ENCODE measurements at places on chromosomes 13 and 19.

DNA sequence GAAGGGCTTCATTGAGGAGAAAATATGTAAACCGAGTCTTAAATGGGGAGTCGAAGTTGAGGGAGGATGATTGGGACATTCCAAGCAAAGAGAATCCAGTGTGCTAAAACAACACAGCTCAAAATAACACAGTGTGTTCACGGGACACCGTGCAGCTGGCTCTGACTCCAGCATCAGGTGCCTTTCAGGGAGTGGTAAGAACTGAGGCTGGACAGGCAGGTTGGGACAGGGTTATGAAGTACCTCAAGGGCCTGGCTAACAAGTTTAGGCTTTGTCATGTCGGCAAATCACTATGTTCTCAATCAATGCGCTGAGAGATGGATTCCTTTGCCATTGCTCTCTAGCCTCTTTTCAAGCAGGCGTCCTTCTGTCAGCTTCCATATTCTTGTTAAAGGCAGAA, 27.5 kb upstream of the WDFY2 start:
- no peak for DNase-seq

GRCh38 chr19:28430214-28430613, 782.7 kb downstream of the UQCRFS1 start:
- no peak for DNase-seq

GRCh38 chr13:113936166-113936965, 37.5 kb downstream of the C13orf46 start:
- DNase-seq, result no peak

- no peak for DNase-seq
These were observed 10.3 kb downstream of the COG6 start for GRCh38 chr13:39665763-39666162.

DNA sequence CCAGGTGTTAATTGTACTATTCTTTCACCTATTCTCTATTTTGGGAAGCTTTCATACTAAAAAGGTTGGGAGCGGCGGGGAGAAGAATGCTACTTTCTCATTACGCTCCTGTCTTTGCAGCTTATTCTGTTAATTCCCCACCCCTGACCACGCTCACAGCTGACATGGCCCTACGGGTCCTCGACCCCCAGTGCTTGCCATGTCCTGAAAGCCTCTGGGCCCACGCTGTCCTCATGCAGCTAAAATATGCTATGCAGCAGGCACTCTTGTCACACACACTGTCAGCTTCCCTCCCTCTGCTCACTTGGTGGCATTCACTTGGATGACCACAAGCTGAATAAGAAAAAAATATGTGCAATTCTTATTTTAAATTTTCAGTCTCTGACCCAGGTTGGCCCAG, 126.3 kb downstream of the RNF17 start:
- no peak for DNase-seq

DNA sequence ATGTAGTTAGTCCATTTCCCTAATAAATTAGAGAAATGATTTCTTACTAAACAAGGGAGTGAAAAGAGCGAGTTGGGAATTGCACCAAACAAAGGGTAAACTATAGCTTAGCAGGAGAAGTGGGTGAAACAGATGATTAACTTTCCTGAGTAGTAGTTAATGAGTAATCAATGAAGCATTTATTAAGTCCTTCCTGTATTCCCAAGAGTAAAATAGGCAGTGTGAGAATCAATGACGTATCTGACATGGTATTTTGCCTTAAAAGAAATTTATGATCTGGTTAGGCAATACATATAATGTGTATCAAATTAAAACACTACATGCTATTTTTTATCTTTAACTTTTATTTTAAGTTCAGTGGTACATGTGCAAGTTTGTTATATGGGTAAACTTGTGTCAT, 142.8 kb downstream of the KLF5 start:
- no peak for DNase-seq

- no peak for DNase-seq
These were observed 20.4 kb downstream of the PROZ start for GRCh38 chr13:113178896-113179167.

GRCh38 chr19:47839913-47840312, 18.2 kb downstream of the CRX start:
- no peak for DNase-seq

Measured in stimulated activated CD4-positive, alpha-beta T cell treated with anti-CD3 and anti-CD28 coated beads, Interleukin-1b, Interleukin-23, amount 100 ng/mL, for 48 hours (primary cell).